SK-N-SH (cell line): ENCODE measurements at places on chromosomes 6 and 20.
A peak's percentile ranks its signal among the peaks of the same experiment; 100 is the strongest.

DNA sequence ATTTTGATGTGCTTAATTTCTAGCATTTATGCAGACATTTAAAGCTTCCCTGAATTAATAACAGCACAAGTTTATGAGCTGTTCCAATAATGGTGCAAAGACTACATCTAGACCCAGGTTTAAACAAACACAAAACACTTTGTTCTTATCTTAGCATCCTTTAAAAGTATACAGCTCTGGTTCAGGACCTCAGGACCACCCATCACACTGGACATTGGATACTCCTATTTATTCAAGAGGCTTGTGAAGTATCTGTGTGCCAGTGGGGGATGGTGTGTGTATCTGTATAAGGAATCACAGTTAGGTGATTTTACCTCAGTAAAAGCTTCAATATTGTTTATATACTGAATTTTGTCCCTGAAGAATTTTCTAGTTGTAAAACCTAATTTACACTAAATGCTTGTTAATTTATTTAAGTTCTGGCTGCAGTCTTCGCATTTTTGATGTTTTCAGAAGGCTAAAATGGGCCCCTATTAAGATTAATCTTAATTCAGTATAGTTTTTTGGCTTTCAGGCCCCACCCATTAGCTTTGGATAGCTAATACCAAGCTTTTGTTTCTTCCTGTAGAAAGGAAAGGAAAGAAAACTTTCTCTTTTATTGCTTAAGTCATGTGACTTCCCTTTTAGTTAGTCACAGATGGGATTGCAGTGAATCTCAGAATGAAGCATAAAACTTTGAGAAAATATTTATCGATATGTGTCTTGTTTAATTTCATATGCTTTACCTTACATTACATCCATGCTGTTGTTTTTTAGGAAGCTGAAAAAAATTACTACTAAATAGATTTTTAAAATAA is 13.1 kb downstream of the LIN28B start:
- DNase-seq = no peak

- DNase-seq = peak; percentile 56
These were observed 732 bp downstream of the CYP24A1 start for GRCh38 chr20:54172856-54173652.

- no peak for DNase-seq
These were observed 155.9 kb downstream of the MYLK4 start for GRCh38 chr6:2594868-2595267.

- DNase-seq = no peak
These were observed 3.3 kb downstream of the SIM1 start for GRCh38 chr6:100461278-100461916.
